ENCODE measurements at places on chromosomes 6 and 20. TPM values are rescaled to one million over a fixed set of nuclear protein-coding genes. Genes with fewer than 3 reads are reported as not detected.

ENPP1 gene
- total RNA-seq = 2.2 TPM

BEND6 gene
- total RNA-seq = 2.6 TPM

DNA sequence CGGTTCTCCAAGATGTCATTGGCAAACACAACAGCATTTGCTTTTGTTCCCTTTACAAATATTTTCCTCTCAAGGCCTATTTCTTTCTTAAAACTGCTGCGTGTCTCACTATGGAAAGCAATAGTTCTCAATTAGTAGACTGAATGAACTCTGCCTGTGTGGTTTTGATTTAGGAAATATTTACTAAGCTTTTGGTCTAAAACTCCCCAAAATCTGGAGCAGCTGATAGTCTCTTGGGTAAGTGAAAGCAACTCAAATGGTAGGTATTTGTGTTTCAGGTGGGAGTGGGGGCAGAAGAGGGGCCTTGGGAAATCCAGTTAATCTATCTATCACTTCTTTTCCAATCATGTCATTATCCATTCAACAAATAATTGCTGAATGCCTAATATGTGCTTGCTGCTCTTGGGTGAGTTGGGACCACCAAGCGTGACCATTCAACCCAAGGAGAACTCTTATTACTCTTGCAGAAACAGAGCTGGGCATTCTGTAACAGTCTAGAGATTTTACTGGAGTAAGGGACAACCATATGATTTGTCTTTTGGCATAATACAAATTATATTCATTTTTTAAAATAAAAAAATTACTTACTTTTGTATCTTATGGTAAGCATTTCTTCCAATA is 33.2 kb upstream of the ADTRP start:
- DNase-seq = no peak

- no peak for DNase-seq
These were observed 227.7 kb downstream of the MYLK4 start for GRCh38 chr6:2523061-2523460.

DNA sequence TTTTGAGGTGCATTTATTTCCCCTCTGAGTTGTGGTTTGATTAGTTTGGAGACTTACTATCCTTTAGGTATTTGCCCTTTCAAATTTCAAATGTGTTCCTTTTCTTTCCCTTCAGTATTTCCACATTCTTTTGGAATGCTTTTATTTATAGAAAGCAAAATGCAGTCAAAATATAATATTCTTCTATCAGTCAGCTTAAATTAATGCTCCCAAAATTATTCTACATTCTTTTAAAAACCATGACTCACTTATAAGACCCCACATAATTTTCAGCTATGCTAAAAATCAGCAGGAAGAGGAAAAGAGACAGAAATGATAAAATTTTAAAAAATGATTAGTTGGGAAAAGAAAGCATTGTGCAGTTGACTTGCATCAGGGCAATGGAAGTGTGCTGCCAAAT is 180.0 kb upstream of the SMLR1 start:
- no peak for DNase-seq

GRCh38 chr20:9485614-9486340 is 28.6 kb upstream of the LAMP5 start:
- no peak for DNase-seq
